ENCODE measurements at places on chromosomes 2 and 18.

- DNase-seq: no peak
Observed at GRCh38 chr2:61255580-61256437, 93.8 kb downstream of the C2orf74 start.

DNA sequence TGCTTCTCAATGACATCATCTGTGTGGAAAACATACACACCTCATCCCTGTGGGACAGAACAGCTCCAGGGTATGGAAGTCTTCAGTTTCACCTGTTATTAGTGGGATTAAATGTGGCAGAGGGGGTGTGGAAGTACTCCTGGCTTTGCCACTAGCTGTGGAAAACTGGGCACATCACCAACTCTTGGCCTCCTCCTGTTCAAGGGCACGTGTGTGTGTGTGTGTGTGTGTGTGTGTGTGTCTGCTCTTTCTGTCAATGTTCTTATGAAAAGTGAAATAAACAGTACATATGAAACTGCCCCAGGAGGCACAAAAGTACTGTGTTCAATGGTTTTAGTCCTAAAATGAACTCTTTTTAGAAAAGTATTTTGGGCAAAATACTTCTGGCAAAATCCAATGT, 65.9 kb downstream of the MTHFD2 start:
- no peak for DNase-seq

GRCh38 chr2:160635488-160635887, 141.9 kb upstream of the RBMS1 start:
- no peak for DNase-seq

DNA sequence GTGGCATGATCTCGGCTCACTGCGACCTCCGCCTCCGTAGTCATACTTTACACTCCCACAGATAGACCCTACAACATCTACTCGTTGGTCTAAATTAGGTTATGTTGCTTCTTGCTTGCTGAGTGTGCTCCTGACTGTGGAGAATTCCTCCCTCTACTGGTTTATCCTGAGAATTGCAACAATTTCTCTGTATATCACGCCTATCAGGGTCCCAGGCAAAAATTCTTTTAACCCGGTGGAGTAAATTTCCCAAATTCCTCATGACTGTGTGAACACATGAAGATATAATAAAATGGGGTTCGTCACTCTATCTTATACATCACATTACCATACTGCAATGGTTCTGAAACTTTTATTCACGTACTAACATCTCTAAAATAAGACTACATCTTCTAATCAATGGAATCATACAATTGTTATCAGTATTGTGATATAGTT, 156.7 kb downstream of the EVA1A start:
- peak; percentile 41 for DNase-seq

DNA sequence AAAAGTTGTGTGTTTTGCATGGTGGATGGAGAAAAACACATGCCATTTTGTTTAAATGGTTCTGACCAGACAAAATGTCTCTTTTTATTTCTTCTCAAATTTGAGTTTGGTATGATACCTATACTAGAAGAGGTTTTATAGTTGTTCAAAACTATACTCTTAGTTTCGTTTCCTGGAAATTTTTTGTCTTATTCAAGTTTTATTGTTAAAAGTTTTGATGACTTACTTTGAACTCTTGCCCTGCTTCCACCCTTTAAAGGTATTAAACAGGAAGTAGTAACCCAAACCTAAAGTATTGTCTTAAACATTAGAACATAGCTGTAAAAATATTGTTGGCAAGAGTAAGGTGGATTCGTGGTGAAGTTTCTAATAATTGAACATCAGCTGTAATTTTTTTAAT, 98.2 kb downstream of the BABAM2 start:
- no peak for DNase-seq

GRCh38 chr2:43311276-43311675, 84.9 kb upstream of the ZFP36L2 start:
- no peak for DNase-seq

GRCh38 chr2:86219896-86220295, 20.6 kb downstream of the MRPL35 start:
- no peak for DNase-seq

- no peak for DNase-seq
Observed at GRCh38 chr18:2979129-2979528, 33.8 kb downstream of the LPIN2 start.

- no peak for DNase-seq
Observed at GRCh38 chr2:168684921-168685599, 117.4 kb upstream of the NOSTRIN start.

GRCh38 chr2:46335391-46336282, 38.4 kb downstream of the EPAS1 start:
- peak; percentile 71 for DNase-seq

DNA sequence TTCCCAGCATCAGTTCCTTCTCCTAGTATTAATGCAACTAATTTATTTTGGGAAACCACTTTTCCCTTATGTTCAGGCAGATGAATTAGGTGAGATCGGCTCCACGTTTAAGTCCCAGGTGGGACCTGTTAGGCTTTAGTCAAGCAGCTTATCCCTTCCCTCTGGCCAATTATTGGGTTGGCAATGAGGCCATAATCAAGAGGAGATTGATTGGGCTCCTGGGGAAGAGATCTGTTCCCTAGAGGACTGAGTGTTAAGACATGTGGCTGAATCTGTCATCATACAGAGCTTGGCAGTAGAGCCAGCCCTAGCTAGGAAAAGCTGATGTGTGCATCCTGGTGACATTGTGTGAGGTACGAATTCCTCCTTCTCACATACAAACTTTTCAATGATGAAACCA, 104.4 kb downstream of the PTH2R start:
- no peak for DNase-seq

DNA sequence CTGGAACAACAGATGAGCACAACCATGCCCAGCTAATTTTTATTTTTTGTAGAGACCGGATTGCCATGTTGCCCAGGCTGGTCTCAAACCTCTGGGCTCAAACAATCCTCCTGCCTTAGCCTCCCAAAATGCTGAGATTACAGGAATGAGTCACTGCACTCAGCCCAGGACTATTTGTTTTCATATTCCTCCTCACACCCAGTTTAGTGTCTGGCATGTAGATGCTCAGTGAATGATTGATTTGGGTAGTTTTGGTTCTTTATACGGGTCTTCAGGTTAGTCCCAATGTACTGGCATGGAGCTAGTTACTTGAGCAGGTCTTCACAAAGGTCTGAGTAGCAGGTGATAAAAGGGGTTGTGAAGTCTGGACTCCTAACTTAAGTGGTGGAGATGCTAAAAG, 6.2 kb downstream of the EIF2B4 start:
- no peak for DNase-seq

DNA sequence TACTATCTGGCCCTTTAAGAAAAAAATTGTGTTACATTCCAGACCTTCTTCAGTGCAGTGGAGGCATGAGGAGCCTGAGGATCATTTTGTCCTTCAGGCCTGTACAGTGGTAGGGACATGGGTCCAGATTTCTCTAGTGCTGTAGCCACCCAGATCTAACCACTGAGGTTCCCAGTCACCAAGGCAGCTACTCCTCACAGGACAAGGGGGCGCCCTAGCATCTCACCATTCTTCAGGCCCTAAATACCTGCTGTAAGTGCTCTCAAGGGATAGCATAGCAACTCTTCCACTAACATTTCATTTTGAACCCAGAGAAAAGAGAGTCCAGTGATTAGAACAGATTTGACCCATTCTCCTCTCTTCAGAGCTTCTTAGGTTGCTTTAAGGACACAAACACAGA, 1533.0 kb downstream of the LRP1B start:
- DNase-seq: no peak

- DNase-seq: peak; percentile 42
Observed at GRCh38 chr2:53969285-53969967, 1.4 kb downstream of the PSME4 start.

DNA sequence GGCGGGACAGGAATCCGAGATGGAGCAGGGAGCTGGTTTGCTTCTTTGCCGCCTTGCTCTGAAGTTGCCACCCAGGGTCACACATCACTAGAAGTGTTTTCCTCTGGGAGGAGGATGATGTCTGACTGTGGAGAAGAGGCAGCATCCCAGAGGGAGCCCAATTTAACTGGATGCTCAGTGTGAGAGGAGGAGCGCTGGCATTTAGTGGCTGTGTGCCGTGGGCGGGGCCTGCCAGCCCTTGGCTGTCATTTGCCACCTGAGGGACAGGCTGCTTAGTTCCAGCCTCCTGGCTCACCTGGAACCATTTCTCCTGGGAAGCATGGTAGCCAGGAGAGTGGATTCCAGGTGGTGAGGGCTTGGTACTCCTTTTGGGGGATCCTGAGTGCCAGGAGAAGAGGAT, 9.6 kb downstream of the B3GNT2 start:
- no peak for DNase-seq

GRCh38 chr2:102099536-102100298, 42.8 kb upstream of the IL1R1 start:
- DNase-seq: no peak

DNA sequence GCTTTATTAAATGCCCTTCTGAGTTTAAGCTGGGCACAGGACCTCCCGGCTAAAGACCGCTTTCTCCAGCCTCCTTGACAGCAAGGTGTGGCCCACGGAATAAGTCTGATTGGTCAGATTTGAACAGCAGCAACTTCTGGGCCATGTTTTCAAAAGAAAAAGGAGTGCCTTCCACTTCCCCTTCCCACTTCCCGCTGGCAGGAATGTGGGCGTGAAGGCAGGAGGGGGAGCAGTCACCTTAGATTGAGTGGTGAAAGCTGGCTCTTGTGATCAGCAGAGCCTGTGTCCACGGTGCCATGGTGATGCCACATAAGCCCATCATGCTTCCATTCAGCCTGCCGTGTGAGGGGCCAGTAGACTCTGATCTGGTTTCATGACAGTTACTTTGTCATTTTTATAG, 136.6 kb upstream of the GLI2 start:
- no peak for DNase-seq

DNA sequence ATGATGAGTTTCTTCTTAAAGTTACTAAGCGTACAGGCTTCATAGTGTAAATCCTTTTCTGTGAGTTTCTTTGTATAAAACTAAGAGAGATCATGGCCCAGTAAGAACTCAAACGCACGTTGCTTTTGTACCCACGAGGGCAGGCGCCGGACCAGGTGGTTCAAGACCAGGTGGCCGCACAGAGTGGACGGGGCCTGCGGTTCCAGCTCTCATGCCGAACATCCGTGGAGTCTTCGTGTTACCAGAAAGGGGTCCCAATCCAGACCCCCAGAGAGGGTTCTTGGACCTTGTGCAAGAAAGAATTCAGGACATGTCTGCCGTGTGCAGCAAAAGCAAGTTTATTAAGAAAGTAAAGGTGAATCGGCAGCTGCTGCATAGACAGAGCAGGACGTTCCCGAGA, 53.0 kb downstream of the KCNG2 start:
- no peak for DNase-seq

DNA sequence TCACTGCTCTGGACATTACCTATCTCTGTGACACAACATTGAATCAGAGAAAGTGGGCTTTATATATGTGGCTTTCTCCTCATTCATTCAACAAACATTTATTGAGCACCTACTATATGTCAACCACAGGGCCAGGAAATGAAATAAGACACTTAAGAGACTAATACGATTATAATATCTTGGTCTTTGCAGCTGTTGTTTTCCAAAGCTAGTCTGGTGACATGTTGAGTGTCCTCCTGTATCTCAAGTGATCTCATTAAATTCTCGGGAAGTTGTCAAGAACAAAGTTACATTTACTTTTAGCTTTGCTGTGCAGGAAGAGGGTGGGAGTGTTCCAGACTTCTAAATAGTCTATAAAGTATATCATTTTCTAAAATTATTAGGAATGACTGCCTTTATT, 164.6 kb upstream of the SP5 start:
- no peak for DNase-seq

Data from globus pallidus (tissue), 1 donor.